ENCODE measurements at places on chromosomes 12 and 14. TPM values are rescaled to one million over a fixed set of nuclear protein-coding genes. Genes with fewer than 3 reads are reported as not detected.

GRCh38 chr14:54564868-54565784 is 1.8 kb upstream of the SAMD4A start:
- DNase-seq, result peak; percentile 69

- no peak for DNase-seq
These were observed 316.0 kb upstream of the NOVA1 start for GRCh38 chr14:26913786-26914185.

Gene PIK3C2G
- total RNA-seq, result not detected

Gene SCFD1
- 93.5 TPM for total RNA-seq

Gene KLRD1
- total RNA-seq, result 0.45 TPM

DNA sequence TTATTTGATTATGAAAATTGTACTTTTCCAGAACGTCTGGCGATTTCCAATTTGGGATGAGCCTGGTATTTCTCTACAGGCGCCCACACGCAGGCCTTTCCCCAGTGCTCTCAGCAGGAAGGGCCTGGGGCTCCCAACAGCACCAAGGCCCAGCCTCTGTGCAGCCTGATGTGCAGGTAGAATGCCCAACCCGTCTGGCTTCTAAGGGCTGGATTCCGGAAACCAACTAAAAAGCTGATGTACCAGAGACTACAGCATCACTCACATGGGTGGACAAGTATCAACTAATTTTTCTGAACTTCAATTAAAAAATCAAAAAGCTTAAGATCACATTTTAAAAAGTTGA is 25.8 kb downstream of the CDC42BPB start:
- DNase-seq, result no peak

Gene LRP1-AS
- total RNA-seq, result not detected

- DNase-seq, result peak; percentile 93
These were observed 77.8 kb upstream of the MAX start for GRCh38 chr14:65179918-65180724.

DNA sequence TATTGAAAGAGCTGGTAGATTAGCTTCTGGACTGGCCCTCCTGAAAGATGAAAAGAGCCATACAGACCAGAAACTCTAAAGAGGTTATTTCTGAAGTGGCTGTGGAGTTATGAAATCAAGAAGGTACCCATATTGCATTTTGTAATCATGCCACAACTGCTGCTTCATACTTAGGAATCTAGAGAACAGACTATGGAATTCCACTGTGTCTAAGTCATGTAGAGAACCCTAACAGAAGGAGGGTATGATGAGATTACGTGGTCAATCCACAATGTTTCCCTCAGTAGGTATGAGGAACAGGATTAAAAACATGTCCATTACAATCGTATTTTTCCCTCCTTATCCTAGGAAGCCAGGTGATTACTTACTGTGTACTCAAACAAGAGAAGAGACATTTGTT is 708.8 kb downstream of the RERGL start:
- DNase-seq, result no peak
